Hematopoietic multipotent progenitor cell (in vitro differentiated cells): ENCODE measurements at places on chromosomes 6 and 20.

GRCh38 chr6:2581611-2582010, 169.1 kb downstream of the MYLK4 start:
- no peak for DNase-seq

- no peak for DNase-seq
These were observed 25.4 kb downstream of the ZMYND8 start for GRCh38 chr20:47330933-47331708.

- no peak for DNase-seq
These were observed 91.2 kb downstream of the PREX1 start for GRCh38 chr20:48736636-48737035.

GRCh38 chr6:7580927-7581618, 8.9 kb upstream of the SNRNP48 start:
- DNase-seq, result no peak

DNA sequence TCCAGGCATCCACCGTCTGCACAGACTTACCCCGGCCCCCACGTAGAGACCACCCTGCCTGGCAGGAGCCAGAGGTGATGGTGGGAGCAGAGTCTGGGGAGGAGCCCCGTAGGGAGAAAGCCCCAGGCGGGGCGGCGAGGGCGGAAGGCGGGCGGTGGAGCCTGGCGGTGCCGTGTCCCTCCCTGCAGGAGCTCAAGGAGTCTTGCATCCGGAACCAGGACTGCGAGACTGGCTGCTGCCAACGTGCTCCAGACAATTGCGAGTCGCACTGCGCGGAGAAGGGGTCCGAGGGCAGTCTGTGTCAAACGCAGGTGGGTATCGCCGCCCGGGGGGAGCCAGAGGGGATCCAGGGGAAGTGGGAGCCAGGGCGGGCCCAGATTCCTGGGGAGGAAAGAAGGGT, 6.0 kb downstream of the CLPSL1 start:
- no peak for DNase-seq

GRCh38 chr6:38906582-38906981, 142.0 kb upstream of the GLP1R start:
- DNase-seq, result no peak

DNA sequence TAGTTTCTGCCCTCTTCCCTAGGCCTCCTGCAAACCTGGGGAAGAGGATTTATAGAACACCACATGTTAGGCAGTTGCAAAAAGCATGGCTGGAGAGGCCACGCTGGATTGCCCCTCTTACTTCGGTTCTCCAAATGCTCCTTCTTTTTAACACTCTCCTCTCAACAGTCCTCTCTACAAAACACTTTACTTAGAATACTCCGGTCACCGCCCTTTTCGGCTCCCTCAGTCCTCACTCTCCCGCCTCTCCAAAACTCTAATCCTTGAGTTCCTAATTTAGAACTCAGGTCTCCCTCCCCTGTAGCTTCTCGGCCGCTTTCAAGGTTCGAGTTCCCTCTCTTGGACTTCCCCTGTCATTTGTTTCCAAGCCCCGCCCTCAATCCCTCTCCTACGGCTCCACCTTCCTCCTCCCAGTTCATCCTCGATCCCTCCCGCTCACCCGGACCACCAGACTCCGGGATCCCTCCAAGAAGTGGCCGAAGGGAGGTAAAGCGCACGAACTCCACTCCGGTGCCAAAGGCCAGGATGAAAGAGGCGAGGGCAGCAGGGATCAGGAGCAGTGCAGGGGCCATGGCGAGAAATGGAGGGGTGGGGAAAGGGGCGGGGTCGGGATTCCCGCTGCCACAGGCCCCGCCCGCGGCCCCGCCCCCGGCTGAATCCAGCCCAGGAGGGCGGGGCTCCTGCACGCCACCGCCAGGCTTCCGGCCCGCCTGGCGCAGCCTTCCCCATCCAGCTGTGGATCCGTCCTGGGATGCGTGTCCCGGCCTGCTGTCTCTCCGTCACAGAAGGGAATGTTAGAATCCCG, at the start of gene NRM:
Gene NRM (minus strand): TSS at position 582 of the 805 bp plus-strand sequence. CDS start 10 bp downstream, at position 572.
- peak; percentile 35 for DNase-seq

DNA sequence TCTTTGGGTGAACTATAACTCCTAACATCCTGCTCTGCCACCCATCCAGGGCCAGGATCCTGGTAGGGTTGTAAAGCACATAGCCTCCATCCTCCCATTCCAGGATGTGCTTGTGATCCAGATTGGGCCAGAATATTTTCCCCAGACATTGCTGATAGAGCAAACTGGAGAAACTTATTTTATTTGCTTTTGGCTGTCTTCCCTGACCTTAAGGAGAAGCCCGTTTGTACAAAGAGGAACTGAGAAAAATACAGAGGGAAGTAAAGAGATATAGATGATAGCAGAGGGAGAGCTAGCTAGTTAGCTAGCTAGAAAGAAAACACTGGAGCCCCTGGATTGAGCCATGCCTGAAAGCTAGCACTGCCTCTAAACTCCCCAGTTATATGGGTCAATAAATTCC, 9.0 kb upstream of the HDAC2 start:
- peak; percentile 23 for DNase-seq

DNA sequence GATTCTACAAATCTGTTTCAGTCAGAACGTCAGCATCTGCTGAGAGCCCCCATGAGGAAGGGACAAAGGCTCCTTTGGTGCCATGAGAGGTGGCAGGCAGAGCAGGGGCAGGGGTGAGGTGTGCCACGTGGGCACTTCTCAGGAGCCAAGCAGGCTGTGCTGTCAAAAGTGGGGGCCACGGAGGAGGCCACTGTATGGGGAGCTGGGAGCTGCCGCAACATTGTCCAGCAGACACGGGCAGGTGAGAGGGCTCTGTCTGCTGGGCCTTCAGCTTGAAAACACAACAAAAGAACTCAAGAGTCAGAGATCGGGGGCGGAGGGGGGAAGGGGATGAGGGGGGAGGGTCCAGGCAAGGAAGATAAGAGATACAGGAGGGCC, 21.6 kb upstream of the FOXP4 start:
- no peak for DNase-seq

DNA sequence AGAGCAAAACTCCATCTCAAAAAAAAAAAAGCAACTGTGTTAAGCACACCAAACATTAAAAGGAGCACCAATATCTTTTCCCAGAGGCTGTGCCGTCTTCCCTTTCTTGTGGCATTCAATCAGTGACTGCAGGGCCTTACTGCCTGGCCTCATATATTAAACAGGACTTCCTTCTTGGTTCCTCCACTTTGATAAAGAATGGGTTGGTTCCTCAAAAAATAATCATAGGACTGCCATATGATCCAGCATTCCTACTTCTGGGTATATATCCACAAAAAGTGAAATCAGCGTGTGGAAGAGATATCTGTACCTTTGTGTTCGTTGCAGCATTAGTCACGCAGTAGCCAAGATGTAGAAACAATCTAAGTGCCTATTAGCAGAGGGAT, 40.3 kb upstream of the GFOD1 start:
- no peak for DNase-seq

GRCh38 chr20:47748823-47749222, 36.5 kb downstream of the SULF2 start:
- no peak for DNase-seq

DNA sequence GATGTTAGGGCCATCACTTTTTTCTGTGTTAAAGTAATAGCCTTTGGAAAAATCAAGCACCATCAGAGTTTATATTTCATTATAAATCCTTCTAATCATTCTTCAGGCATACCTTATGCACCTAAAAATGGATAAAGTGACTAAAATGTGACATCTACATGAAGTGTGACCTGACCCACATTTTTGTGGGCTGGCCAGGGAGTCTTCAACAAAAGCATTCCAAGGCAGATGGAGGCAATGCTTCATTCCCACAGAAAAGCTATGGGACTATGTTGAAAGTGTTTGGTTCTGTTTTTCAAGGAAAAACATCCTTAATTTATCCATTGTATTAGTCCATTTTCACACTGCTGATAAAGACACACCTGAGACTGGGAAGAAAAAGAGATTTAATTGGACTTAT, 58.8 kb upstream of the LTV1 start:
- no peak for DNase-seq

DNA sequence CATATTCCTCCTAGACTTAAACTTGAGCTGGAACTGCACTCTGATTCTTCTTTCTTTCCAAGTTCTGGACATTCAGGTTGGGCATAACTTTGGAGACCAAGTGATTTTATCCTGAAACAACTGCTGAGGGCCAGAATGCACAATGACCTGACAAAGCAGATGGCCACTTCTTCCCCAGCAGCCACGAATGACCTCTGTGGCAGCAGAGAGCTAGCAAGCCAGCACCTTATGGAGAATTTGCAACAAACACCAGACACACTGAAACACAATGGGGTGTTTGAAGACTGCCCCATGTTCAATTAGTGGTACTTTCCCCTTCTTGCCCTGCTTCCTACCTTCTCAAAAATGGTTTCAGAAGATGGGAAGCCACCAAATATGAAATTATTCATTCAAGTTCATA, 4.2 kb upstream of the TENT5A start:
- no peak for DNase-seq

DNA sequence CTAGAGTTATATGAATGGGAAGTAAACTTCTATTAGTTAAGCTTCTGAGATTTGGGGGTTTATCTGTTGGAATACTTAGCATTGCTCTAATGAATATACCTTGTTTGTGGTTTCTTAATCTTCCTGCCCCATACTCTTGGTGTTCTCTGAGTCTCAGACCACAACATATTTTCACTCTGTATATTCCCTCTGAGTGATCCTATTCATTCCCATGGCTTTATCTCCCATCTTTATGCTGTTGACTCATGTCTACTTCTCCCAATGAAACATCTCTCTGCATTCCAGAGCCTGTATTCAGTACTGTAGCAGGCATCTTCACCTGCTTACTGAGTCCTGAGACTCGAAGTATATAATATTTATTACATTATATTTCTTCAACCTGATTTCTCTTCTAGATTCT, 283.7 kb upstream of the MAP3K7 start:
- no peak for DNase-seq

DNA sequence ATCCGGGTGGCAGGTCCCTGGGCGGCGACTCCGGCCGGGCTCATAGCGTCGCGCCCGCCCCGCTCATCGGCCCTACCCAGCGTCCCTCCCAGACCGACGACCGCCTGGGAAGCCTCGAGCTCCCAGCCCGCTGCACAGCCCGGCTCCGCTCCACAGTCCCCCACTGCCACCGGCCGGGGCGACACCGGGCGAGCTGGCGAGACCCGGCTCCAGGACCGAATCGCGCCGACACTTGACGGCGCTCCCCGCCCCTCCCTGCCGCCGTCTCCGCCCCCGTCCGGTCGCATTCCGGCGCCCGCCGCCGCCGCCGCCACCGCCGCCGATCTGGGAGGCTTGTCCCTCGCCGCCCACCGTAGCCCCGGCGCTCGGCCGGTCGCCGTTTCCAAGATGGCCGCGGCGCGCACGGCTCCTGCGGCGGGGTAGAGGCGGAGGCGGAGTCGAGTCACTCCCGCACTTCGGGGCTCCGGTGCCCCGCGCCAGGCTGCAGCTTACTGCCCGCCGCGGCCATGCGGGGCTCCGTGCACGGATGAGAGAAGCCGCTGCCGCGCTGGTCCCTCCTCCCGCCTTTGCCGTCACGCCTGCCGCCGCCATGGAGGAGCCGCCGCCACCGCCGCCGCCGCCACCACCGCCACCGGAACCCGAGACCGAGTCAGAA, at the start of gene MAP3K4:
Gene MAP3K4 (plus strand): TSS at position 364 of the 655 bp plus-strand sequence. CDS start 163 bp downstream, at position 527.
- peak; percentile 71 for DNase-seq

- no peak for DNase-seq
These were observed 30.4 kb downstream of the TRMT6 start for GRCh38 chr20:5919626-5920544.

DNA sequence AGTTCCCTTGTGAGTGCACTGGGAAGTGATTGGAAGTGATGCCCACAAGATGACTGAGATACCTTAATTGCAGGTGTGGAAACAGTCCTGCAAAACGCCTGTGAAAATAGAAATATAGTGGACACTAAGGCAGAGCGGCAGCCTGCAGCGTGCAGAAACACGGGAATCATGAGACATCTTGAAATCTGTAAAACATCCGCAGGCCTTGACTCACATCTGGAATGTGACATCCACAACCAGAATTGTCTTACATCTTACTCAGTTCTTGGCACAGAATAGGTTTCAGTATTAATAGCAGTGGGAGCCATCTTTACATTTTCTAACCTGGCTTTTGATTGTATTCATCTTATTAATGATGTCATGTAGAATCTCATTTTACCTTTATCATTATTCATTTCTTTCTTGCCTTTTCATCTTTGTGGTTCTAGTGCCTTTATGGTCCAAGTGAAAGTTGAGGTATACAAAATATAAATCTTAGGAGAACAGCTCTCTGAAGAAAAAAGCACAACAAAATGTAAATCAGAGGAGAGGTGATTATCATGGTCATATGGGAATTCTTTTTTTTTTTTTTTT, 44.6 kb downstream of the CDYL start:
- DNase-seq, result no peak

DNA sequence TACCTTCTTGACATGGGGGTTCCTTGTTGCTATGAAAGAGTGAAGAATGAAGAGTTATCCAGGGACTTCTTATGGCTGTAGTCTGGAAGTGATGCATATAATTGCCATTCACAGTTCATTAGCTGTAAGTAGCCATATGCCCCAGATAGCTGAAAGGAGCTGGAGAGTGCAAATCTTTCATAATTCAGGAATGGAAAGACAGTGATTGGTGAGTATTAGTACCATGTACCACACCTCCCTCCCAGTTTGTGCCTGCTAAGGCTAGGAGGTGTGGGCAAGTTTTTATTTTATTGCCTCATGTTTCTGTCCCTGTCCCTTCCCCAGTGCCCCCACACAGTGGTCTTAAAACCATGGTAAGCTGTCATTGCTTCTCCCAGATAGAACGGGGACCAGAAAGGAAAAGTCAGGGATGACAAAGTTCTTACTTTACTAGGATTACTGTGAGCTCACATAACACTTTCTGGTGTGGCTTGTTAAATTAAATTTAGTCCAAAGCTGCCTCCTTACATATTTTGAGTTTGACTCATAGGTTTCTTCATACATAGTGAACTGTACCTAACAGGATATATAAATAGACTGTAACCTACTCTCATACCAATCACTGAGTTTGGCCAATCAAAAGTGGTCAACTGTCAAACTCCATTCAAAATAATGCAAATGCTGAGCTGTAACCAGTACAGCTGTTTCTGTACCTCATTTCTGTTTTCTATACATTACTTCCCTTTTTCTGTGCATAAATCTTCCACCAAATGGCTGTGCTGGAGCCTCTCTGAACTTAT, 119.4 kb downstream of the RFPL4B start:
- DNase-seq, result no peak

DNA sequence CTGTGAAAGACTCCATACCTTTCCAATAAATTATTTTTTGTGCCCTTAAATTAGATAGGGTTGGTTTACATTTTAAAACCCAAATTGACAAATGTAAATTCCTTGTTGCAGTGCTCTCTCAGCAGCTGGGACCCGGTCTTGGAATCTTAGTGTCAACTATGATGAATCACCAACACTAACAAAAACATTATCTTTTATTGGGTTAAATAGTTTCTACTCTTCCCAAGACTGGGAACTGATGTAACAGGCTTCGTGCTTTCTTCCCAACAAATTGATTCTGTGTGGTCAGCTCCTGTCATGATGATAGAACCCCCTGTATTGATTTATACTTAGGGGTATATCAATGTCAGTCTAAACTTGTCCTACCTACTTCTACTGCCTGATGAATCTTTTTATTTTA, 23.2 kb upstream of the AHI1 start:
- no peak for DNase-seq

- peak; percentile 30 for DNase-seq
These were observed 9.9 kb downstream of the PSMA7 start for GRCh38 chr20:62133051-62133845.
